Upper lobe of right lung (tissue), 1 donor: ENCODE measurements at places on chromosomes 13 and 19. TPM values are rescaled to one million over a fixed set of nuclear protein-coding genes. Genes with fewer than 3 reads are reported as not detected.

GRCh38 chr13:93646245-93646644, 419.6 kb downstream of the GPC6 start:
- DNase-seq: no peak
- H3K4me1 ChIP-seq: no peaks in the 10 kb centered on the region
- no peak overlapping the region for H3K27ac ChIP-seq

Gene LENG1
- 9.2 TPM for total RNA-seq

DNA sequence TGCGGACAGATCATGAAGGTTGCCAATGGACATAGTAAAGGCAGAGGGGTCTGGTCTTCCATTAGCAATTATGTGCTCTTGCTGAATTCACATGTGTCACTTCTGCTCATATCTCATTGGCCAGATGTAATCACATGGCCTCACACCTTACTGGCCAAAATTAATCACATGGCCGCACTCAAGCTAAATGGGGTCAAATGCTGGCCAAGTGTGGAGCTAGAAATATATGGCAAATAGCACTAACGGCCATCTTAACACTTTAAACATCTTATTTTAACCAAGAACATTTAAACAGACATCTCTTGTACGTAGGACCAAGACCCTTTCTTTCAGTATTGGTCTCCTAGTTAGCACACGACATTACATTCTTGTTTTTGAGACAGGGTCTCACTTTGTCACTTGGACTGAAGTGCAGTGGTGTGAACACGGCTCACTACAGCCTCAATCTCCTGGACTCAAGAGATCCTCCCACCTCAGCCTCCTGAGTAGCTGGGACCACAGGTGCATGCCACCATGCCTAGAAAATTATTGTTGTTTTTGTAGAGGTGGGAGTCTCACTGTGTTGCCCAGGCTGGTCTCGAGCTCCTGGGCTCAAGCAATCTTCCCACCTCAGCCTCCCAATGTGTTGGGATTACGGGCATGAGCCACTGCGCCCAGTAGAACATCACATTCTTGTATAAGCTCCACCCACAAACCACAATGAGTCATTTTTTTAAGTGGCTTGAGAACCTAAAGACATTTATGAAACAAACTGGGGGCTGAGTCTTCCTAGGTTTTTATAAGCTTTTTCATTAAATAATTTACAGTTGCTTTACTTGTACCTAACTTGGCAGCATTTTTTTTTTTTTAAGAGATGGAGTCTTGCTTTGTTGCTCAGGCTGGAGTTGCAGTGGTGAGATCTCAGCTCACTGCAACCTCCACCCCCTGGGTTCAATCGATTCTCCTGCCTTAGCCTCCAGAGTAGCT, 2.9 kb upstream of the PTOV1 start:
- no peak for DNase-seq
- H3K4me3 ChIP-seq: no peak overlapping the region
- H3K4me1 ChIP-seq: peaks cover 27% of the 10 kb centered on the region

GRCh38 chr19:38912600-38913514, 871 bp upstream of the CCER2 start:
- no peaks in the 10 kb centered on the region for H3K27me3 ChIP-seq
- no peak for DNase-seq
- H3K4me3 ChIP-seq: no peak overlapping the region
- H3K27ac ChIP-seq: no peak overlapping the region

- no peaks in the 10 kb centered on the region for H3K27me3 ChIP-seq
- H3K36me3 ChIP-seq: peaks cover 6% of the 10 kb centered on the region
- H3K4me3 ChIP-seq: no peak overlapping the region
These were observed 16.3 kb downstream of the LCP1 start for GRCh38 chr13:46165485-46166223.

DNA sequence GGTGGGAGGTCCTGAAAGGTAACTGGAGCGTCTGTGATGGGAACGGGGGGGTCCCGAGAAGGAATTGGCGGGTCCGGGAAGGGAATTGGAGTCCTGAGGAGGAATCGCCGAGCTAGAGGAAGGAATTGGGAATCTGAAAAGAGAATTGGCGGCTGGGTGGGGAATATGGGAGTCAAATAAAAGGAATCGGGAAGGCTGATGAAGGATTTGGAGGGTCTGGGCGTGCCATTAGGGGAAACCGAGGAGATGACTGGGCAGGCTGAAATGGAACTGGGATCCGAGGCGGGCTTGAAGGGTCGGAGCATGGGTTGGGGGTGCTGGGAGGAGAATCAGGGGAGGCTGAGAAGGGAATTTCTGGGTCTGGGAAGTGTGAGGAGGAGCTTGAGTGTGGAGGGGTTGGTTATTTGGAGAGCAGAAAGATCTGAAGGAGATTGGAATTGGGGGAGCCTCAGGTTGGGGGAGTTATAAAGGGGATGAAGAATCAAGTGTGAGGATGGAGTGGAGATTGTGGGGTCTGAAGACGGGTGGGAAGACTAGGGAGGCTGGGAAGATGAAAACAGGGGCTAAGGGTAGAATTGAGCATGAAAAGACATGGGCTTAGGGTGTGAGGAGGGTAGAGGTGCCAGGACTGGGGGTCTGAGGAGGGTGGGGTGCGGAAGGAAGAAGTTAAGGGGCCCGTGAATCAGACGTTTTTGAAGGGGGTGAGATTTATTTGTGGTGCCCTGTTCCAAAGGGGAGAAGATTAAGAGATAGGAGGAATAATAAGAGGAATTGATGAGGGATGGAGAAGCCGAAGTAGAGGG, 718 bp downstream of the ACTN4 start:
- no peaks in the 10 kb centered on the region for H3K27me3 ChIP-seq
- no peaks in the 10 kb centered on the region for H3K36me3 ChIP-seq
- peaks cover 42% of the 10 kb centered on the region for H3K4me1 ChIP-seq

Gene ZNF763
- 5.2 TPM for total RNA-seq

- no peak for DNase-seq
- H3K27ac ChIP-seq: no peak overlapping the region
These were observed 1359.3 kb upstream of the MIR17HG start for GRCh38 chr13:89988206-89988605.

DNA sequence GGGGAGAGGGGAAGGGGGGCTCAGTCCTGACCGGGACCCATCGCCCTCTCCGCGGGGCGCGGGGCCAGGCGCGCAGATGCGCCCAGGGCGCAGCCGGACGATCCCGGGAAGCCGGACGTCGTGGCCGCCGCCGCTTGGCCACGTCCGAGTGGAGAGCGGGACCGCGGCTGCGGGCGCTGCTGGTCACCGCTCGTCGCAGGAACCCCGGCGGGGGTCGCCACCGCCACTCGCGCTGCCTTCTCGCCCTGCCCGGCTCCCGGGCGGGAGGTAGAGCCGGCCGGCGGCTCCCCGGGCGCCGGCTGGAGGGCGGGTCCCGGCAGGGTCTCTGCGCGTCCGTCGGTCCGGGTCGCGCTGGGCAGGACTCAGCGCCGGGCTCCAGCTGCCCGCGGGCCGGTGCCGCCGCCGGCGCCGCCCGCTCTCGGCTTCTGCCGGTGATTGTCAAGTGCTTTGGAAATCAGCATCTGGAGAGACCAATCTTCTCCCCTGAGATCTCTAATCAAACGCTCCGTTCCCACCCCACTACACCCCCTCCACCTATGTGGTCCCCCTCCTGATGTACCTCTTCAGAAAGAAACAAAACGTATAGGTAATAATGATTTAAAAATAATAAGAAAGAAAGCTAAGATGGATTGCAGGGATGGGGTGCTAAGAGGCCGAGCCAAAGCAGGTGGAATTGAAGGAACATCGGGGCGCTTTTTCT, 464.4 kb downstream of the ITGBL1 start:
- no peak overlapping the region for H3K27ac ChIP-seq
- peaks cover 64% of the 10 kb centered on the region for H3K27me3 ChIP-seq
- H3K4me1 ChIP-seq: no peaks in the 10 kb centered on the region
- DNase-seq: no peak
- no peaks in the 10 kb centered on the region for H3K36me3 ChIP-seq

GRCh38 chr19:17420475-17420924, 653 bp downstream of the MVB12A start:
- no peaks in the 10 kb centered on the region for H3K27me3 ChIP-seq
- peak overlapping the region; percentile 77 for H3K27ac ChIP-seq
- peak overlapping the region; percentile 99 for H3K4me3 ChIP-seq
- peak; percentile 76 for DNase-seq

Gene ACER1
- not detected for total RNA-seq

DNA sequence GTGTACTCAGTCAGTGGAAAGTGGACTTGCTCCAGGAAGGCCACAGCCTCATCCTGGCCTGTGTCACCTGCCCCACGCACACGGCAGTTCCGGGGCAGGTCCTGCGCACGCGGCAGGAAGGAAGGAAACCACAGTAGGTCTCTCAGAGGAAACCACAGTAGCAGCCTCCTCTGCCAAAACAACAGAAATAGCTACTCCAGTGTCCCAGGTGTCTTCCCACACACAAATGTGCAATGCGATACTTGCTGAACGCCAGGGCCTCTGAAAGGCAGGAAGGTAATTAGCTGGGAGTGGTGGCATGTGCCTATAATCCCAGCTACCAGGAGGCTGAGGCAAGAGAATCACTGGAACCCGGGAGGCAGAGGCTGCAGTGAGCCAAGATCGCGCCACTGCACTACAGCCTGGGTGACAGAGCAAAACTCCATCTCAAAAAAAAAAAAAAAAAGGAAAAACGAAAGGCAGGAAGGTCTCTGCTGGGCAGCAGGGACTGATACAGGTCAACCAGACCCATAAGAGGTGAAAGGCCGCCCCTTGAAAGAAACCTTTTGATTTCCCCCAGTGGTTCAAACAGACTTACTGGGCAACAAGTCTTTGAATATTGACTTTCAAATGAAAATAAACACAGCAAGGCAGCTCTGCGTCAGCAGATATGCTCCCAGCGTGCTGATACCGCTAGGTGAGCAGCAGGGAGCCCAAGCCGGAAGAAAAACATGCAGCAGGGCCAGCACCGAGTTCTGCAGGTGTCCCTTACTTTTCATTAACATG, 49.5 kb downstream of the CRYL1 start:
- DNase-seq: no peak
- H3K27ac ChIP-seq: no peak overlapping the region
- no peaks in the 10 kb centered on the region for H3K4me1 ChIP-seq
- no peak overlapping the region for H3K4me3 ChIP-seq
- no peaks in the 10 kb centered on the region for H3K27me3 ChIP-seq
- H3K36me3 ChIP-seq: no peaks in the 10 kb centered on the region

DNA sequence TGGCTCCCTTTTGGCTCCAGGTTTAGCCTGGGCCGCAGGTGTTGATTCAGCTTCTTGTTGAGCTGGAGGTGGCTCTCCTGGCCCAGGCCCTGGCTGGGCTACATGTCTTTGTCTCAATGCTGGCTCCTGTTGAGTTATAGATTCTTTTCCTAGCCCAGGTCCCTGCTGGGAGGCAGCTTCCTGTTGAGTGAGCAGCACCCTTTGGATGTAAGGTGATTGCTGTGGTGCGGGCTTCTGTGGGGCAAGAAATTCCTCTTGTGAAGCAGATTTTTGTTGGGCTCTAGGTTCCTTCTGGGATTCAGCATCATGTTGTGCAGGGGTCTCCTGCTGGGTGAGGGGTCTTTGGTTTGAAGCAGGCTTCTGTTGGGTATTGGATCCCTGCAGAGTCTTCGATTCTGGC, 545 bp downstream of the LIPE start:
- DNase-seq: peak; percentile 25
- no peak overlapping the region for H3K27ac ChIP-seq
- no peak overlapping the region for H3K4me3 ChIP-seq
- no peaks in the 10 kb centered on the region for H3K36me3 ChIP-seq
- peaks cover 18% of the 10 kb centered on the region for H3K4me1 ChIP-seq
- H3K27me3 ChIP-seq: peaks cover 18% of the 10 kb centered on the region

Gene UQCR11
- 167 TPM for total RNA-seq

Gene CD37
- total RNA-seq: 101 TPM

- H3K4me1 ChIP-seq: no peaks in the 10 kb centered on the region
- H3K27me3 ChIP-seq: no peaks in the 10 kb centered on the region
- no peak overlapping the region for H3K27ac ChIP-seq
- no peak overlapping the region for H3K4me3 ChIP-seq
- H3K36me3 ChIP-seq: no peaks in the 10 kb centered on the region
These were observed 59.1 kb upstream of the TNFRSF19 start for GRCh38 chr13:23510979-23511735.
